Activated CD4-positive, alpha-beta T cell treated with anti-CD3 and anti-CD28 coated beads, Interleukin-2, amount 50 U/mL, for 24 hours (primary cell): ENCODE measurements at places on chromosomes 11 and 22.

DNA sequence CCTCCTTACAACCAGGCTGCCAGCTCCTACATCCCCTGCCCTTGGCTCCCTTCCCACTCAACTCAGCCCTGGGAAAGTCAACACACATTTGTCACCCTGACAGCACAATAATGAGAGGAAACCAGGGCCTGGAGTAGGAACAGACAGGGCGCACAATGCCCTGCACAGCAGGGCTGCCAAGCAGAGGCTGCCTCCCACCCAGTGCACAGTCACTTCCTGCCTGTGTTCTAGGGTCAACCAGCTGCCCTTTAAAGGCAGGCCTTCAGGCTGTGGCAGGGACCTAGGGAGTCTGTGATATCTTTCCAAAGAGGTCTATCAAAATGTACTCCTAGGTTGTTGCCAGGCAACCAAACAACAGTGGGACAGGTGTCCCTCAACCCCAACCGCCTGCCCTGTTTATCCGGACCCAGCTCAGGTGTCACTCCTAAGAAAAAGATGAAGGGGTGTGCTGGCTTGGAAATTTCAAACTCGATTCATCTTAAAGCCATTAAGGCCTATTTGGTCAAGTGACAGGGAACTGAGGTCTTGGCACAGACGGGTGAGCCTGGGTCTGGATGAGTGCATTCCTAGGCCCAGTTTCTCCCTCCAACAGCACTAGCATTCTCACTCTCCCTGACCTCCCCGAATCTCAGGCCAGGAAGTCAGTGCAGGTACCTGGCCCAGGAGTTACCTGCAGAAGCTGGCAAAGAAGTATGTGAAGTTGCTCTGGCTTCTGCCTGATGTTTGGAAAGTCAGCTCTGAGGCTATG is 110.3 kb upstream of the PITPNB start:
- DNase-seq, result no peak

DNA sequence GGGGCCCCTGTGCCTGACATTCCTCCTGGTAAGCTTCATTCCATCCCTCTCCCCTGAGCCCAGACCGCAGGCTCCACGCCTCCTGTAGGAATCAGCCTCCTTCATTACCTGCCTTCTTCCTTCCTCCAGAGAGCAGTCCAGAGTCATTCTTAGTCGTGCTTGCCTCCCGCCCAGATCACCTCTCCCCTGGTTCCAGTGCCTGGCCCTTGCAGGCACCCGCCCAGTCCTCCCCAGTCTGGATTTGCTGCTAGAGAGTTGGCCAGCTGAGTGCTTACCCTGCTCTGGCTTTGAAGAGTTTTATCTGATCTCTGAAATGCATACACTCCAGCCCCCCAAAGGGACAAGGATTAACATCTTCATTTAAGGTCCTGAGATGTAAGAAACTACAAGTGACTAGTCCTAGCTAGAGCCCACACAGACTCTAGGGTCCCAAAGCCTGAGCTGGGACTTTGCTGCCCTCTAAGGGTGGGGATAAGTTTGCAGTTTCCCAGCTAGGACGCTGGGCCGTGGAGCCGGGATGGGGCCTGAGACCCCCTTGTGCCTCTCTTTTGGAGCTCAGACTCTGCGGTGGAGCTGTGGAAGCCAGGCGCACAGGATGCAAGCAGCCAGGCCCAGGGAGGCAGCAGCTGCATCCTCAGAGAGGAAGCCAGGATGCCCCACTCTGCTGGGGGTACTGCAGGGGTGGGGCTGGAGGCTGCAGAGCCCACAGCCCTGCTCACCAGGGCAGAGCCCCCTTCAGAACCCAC is 1.6 kb downstream of the NR1H3 start:
- no peak for DNase-seq

DNA sequence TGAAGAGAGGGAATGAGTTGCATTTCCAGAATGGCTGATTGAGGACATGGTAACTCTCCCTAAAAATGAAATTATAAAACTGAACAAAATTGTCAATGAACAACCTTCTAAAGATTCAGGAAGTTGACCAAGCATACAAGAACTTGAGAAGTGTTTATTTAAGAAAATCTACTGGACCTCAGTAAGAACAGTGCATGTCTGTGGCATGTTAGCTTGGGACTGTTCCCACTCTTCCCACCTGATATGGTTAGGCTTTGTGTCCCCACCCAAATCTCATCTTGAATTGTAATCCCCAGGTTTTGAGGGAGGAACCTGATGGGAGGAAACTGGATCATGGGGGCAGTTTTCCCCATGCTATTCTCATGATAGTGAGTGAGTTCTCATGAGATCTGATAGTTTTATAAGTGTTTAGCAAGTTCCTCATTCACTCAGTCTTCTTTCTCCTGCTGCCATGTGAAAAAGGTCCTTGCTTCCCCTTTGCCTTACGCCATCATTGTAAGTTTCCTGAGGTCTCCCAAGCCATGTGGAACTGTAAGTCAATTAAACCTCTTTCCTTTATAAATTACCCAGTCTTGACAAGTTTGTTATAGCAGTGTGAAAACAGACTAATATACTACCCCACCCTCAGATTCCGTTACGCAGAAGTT is 15.4 kb downstream of the MS4A13 start:
- DNase-seq, result no peak

- no peak for DNase-seq
Measured at GRCh38 chr11:30015725-30016412, 961 bp downstream of the KCNA4 start.

- DNase-seq, result no peak
Measured at GRCh38 chr11:63001456-63001855, 14.2 kb downstream of the SLC22A8 start.

GRCh38 chr11:122869622-122870021 is 12.9 kb upstream of the JHY start:
- no peak for DNase-seq

DNA sequence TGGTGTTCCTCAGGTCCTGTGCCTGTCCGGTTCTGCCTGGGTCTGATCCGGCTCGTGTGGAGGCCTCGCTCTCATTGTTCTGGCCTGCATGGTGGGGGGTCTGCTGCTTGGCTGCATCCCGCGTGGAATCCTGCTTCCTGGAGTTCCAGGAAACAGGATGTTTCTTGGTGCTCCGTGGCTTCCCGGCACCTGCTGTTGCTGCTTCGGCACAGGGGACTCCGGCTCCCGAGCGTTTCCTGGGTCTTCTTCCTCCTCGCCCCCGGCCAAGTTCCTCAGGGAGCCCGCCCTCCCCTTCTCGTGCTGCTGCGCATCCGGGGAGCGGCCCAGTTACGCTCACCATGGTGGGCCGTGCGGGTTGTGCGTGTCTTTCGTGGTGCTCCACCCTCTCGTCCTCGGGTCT is 29.9 kb downstream of the GLB1L2 start:
- no peak for DNase-seq

GRCh38 chr11:11444027-11444803 is 91.2 kb upstream of the CSNK2A3 start:
- no peak for DNase-seq

DNA sequence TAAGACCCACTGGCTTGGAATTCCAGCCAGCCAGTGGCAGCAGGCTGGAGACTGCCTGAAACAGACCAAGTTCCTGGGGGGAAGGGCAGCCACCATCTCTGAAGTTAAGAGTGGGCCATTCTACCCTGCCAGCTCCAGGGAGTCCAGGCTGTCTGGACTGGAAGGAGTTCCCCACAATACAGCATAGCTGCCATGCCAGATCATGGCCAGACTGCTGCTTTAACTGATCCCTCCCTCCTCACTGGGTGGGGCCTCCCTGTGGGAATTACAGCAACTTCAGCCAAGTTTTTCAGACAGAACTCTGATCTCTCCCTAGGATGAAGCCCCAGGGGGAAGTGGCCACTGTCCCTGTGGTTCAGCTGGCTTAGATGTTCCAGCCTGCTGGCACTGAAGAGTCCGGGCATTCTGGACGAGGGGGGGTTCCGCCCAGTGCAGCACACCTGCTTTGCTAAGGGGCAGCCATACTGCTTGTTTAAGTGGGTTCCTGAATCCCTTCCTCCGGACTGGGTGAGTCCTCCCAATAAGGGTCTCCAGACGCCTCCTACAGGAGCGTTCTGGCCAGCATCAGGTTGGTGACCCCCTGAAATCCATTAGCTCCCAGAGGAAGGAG is 455.4 kb downstream of the DLG2 start:
- DNase-seq, result no peak
